EL (cell line): ENCODE measurements at places on chromosomes 6 and 20.

GRCh38 chr6:63724721-63725120, 89.1 kb downstream of the PHF3 start:
- no peak for DNase-seq

DNA sequence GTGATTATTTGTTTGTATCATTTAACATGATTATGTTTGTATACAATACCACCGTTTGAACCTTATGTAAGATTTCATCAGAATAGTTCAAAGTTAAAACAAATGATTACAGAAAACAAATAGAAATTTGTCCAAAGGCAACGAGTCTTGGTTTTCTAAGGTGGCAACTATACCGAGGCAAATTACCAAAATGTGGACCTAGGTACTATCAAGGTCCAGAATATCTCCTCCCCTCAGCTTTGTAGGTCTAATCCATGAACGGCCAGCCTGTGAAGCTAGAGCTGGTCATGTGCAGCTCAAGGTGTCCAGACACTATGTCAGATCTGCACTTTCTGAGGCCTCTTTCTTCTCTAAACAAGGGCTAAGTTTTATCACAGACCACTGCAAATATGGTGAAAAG, 151.7 kb upstream of the BEND3 start:
- no peak for DNase-seq

- DNase-seq = no peak
These were observed 212.6 kb upstream of the MAN1A1 start for GRCh38 chr6:119562168-119562567.

GRCh38 chr6:215335-216034, 76.8 kb upstream of the DUSP22 start:
- DNase-seq = peak; percentile 33

DNA sequence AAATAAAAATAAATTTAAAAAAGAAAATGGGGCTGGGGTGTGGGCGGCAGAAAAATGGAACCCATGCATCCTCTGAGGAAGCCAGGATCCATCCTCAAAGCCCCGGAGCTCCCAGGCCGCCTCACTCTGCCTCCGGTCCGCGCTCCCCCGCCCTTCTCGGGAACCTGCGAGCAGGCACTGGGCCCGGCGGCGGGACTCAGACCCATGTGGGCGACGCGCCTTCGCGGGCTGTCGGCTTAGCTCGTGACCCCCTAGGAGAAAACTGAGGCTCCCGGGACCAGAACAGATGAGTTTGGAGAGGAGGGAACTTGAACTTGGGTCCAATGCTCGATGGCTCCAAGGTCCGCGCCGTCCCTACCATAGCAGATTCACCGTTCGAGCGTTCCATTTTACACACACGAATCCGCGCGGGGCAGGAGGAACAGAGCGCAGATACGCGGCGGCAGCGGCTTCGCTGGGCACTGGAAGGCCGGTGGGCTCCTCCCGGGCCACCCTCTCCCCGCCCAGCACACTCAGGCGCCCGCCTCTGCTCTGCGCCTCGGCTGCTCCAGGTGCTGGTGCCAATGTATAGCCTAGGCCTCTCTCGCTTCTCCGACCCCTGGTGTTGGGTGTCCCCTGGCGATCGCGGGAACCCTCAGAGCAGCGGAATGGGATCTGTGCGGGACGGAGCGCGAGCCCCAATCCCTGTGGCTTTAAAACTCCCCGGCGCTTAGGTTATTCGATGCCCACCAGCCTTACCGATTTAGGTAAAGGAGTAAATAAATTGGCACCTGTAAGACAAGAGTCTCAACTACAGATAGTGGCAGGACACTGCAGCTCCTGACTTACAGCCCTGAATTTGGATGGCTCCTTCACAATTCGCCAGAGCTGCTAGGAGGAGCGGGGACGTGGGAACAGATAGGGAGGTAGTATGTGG, 39.2 kb downstream of the DPPA5 start:
- DNase-seq = no peak

- no peak for DNase-seq
These were observed 223.6 kb downstream of the TTLL2 start for GRCh38 chr6:167548451-167548850.

GRCh38 chr6:19925533-19925932, 88.4 kb downstream of the ID4 start:
- DNase-seq = no peak

DNA sequence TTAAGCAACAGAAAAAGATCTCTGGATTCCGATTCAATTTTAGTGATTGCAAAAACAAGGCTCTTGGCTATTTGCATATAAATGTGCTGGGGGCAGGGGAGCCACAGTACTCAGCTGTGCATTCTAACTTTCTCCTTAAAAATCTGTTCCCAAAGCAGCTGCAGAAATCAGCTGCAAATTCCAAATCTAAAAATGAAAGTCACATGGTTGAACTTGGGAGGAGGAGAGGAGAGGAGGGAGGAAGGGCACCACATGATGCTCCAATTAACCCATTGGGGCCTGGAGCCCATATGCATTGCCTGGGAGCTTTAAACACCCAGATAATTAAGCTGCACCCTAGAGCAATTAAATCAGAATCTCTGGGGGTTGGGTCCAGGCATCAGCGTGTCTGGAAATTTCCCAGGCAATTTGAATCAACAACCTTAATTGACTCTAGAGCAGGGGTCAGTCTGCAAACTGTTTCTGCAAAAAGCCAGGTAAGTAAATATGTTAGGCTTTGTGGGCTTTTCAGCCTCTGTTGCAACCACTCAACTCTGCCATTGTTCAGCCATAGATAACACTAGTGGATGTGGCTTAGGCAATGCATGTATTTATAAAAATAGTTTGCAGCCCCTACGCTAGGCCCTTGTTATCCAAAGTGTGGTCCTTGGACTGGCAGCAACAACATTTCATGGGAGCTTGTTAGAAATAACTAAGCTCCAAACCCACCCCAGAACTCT, 508.1 kb downstream of the KIF16B start:
- no peak for DNase-seq

DNA sequence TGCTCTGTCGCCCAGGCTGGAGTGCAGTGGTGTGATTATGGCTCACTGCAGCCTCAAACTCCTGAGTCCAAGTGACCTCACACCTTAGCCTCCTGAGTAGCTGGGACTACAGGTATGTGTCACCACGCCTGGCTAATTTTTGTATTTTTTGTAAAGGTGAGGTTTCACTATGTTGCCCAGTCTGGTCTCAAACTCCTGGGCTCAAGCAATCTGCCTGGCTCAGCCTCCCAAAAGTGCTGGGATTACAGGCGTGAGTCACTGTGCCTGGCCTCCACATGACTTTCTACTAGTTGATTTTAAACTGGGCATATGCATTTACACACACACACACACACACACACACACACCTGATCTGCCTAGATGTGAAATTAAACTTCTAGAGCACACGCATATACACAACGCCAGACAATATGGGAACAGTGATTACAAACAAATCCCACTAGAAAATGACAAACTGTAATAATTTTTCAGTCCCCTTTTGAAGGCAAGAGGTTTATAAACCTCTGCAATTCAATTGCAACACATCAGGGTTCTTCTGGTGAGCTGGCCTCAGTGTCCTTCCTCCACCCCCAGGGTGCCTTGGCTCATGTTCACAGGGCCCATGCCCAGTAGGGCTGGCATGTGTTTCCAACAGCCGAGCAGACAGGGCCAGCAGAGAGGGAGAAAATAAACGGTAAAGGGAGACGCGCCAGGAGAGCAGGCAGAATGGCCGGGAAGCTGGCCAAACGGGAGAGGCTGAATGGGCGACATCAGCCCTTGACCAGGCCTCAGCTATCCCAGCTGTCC, 31.2 kb downstream of the PARD6B start:
- peak; percentile 65 for DNase-seq

DNA sequence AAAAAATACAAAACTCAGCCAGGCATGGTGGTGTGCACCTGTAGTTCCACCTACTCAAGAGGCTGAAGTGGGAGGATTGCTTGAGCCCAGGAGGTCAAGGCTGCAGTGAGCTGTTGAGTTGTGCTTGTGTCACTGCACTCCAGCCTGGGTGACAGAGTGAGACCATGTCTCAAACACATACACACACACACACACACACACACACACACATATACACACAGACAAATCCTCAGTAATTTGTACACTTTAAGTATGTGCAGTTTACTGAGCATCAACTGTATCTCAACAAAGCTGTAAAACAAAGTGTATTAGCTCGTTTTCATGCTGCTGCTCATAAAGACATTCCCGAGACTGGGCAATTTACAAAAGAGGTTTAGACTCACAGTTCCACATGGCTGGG, 7.3 kb downstream of the TFB1M start:
- DNase-seq = no peak

DNA sequence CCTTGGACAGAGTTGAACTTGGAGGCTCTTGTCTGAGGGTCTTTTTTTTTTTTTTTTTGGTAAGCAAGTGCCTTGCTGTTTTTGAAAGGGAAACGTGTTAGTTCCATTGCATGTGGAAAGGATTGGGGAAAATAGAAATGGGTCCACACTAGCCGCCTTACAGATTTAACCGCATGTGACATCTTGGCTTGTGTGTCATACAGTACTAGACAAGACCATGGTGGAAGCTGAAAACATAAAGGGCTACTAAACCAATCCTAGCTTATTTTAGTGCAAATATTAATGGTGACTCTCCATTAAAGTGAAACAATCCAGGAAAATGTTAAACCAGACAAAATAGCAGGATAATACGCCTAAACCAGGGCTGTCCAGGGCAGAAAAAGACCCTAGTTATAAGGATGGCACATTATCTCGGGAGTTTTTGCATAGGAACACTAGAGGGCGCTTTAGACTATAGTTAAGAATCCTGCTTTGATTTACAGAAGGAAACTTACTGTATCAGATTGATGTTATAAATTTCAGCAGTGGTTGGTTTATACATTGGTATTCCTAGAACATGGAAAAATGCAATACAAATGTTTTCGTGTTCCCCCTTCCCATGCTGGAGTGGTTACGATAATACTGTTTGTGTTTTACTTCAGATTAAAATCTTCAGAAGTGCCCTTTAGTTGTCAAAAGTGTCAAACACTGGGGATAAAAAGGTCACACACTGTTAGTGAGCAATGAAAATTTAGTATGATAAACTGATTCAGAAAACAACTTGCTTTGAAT, 59.8 kb upstream of the DEK start:
- peak; percentile 63 for DNase-seq

DNA sequence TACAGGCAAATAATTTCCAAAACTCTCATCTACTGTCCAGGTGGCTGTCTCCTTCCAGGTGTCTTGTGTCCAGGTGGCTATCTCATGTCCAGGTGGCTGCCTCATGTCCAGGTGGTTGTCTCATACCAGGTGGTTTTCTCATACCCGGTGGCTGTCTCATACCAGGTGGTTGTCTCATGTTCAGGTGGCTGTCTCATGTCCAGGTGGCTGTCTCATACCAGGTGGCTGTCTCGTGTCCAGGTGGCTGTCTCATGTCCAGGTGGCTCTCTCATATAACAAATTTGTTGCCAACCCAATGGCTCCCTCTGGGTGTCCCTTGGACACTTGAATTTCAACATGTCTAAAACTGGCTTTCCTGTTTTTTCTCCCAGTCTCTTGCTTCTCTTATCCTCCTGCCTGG, 14.3 kb upstream of the SLC22A3 start:
- DNase-seq = no peak
